ENCODE measurements at places on chromosomes 11 and 22. TPM values are rescaled to one million over a fixed set of nuclear protein-coding genes. Genes with fewer than 3 reads are reported as not detected.

Gene SCUBE1
- total RNA-seq, result 12.1 TPM

Gene ZNF195
- total RNA-seq, result 70.4 TPM

Gene PLXNB2
- 128 TPM for total RNA-seq

Gene POU2AF2
- total RNA-seq, result not detected

Gene PHETA2
- total RNA-seq, result 1.3 TPM

Gene UBQLN3
- not detected for total RNA-seq

Gene INPP5J
- 4.5 TPM for total RNA-seq

Gene OR8G1
- not detected for total RNA-seq

Gene PIH1D2
- 4.5 TPM for total RNA-seq

Gene BARX2
- not detected for total RNA-seq

Gene CADM1
- total RNA-seq, result 121 TPM

Gene CASP4
- total RNA-seq, result not detected
